NCI-H446 (cell line): ENCODE measurements at places on chromosomes 7 and 10.

GRCh38 chr10:96721207-96721572 lies 876 bp upstream of the PIK3AP1 start:
- DNase-seq, result no peak

DNA sequence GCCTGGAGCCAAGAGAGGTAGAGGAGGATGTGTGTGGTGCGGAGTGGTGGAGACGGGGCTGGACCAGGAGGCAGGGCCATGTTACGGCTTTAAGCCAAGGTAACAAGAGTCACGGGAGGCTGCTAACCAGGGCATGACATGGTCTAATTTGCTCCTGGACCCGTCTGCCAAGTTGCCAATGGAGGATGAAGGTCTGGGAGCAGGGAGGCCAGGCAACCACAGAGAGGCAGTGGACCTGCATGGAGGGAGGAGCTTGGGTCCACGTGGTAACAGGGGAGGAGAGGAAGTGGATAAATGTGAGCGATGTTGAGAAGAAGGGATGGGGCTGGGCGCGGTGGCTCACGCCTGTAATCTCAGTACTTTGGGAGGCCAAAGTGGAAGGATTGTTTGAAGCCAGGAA lies 31.0 kb downstream of the SRRM3 start:
- DNase-seq, result no peak

DNA sequence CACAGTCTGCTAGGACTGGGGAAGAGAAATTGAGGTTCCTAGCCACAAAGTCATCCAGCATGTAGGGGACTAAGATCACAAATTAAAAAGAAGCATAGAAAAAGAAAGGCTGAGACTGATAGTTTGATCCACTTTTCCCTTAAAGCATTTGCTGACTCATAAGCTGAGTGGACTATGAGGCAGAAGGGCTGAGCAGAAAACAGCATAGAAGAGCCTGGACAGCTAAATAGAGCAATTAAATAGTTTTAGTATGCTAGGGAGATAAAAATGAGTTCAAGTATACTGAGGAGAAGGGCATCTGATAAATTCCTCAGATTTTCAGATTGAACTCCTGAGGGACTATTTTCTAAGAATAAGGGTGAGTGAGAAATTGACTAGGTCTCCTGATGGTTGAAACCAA lies 155.9 kb upstream of the EGR2 start:
- no peak for DNase-seq

GRCh38 chr7:31767686-31768358 lies 80.8 kb downstream of the PPP1R17 start:
- DNase-seq, result no peak

DNA sequence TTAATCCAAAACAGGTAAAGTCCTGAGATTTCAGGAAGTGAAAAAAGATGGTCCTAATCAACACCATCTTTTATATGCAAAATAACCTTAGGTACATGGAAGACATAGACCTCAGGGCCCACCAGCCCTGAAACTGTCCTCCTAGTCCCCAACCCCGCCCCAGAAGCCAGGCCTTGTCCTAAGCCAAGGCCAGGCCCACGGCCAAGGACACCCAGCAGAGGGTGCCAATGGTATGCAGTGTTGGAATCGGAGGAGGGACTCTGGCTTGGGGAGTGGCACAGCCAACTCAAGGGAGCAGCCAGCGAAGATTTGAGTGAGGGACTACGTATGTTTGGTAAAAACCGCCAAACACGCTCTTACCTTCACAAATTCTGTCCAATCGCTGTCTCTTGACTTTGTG lies 96.7 kb downstream of the ZRANB1 start:
- DNase-seq, result peak; percentile 3

DNA sequence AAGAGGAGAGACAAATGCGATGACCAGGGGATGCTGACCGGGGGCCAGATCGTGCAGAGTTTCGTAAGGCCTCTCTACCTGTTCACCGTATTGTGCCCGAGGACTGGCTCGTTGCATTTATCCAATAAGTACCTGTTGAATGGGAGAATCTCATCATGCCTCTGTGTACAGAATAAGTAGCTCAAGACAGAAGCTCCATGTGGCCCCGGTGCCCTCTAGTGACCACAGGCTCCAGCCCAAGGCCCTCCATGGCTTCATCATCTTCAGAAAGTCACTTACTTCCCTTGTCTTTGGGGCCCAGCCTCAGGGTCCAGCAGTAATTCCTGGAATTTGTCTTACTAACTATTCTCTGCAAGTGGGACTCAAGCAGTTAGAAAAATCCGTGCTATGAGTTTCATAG lies 151.0 kb downstream of the CHN2 start:
- no peak for DNase-seq

GRCh38 chr7:134071355-134072331 lies 55.5 kb upstream of the LRGUK start:
- no peak for DNase-seq

DNA sequence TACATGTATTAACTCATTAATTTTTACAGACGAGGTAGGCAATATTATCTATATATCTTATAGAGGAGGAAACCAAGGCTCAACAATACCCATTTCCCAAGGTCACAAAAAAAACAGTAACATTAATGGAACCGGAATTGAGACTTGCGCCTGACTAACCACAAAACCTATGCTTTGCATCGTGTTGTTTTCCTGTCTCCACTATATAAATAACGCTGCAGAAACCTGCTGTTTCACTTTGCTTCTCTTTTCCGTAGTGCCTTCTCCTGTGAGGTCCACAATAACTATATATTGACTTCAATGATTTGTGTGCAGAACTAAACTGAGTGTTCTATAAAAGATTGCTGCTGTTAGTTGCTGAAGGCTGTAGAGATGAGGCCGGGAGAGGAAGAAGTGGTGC lies 97.7 kb upstream of the RPA3 start:
- DNase-seq, result no peak

- DNase-seq, result no peak
Measured at GRCh38 chr10:70528314-70528713, 49.7 kb downstream of the PALD1 start.

DNA sequence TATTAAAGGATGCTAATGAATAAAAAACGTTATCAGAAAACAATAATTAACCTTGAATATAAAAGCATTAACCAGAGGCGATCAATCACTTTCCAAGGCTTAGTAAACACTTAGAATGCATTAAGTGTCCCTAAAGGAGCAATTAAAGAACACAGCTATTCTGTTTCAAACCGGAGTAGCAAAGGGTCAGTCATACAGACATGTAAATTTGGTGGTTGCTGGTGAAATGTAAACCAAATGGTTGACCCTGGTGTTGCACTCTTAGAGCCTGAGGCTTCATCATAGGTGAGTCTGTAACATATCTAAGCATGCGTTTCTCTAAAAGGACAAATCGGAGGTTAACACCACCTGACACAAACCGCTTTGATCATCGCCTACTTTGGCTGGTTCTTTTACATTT lies 1280.1 kb downstream of the TYW1 start:
- DNase-seq, result no peak

GRCh38 chr10:78505657-78506056 lies 472.0 kb downstream of the RPS24 start:
- no peak for DNase-seq

DNA sequence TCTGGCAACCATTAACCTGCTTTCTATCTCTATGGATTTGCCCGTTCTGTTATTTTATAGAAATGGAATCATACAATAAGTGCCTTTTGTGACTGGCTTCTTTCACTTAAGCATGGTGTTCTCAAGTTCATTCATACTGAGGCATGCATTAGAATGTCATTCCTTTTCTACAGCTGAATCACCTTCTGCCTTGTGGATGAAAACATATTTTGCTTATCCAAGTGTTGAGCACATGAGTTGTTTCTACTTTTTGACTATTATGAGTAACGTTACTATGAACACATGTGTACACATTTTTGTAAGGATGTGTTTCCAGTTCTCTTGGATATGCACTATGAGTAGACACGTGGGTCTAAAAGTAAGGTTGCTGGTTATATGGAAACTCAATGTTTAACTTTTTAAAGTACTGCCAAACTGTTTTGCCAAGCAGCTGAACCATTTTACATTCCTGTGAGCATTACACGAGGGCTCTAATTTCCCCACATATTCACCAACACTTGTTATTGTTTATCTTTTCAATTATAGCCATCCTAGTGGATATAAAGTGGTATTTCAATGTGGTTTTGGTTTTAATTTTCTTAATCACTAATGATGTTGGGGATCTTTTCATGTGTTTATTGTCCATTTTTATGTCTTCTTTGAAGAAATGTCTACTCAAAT lies 241.3 kb downstream of the FANK1 start:
- no peak for DNase-seq

- no peak for DNase-seq
Measured at GRCh38 chr10:73872190-73872710, 2.1 kb downstream of the CAMK2G start.

GRCh38 chr7:28984217-28984616 lies 26.1 kb upstream of the TRIL start:
- no peak for DNase-seq
